Fibroblast of lung (primary cell): ENCODE measurements at places on chromosomes 16 and 17. TPM values are rescaled to one million over a fixed set of nuclear protein-coding genes. Genes with fewer than 3 reads are reported as not detected.

Gene HCRT
- polyA plus RNA-seq, result not detected in 2 replicates

Gene CEP112
- 3.5 and 6.4 TPM in 2 replicates for polyA plus RNA-seq

DNA sequence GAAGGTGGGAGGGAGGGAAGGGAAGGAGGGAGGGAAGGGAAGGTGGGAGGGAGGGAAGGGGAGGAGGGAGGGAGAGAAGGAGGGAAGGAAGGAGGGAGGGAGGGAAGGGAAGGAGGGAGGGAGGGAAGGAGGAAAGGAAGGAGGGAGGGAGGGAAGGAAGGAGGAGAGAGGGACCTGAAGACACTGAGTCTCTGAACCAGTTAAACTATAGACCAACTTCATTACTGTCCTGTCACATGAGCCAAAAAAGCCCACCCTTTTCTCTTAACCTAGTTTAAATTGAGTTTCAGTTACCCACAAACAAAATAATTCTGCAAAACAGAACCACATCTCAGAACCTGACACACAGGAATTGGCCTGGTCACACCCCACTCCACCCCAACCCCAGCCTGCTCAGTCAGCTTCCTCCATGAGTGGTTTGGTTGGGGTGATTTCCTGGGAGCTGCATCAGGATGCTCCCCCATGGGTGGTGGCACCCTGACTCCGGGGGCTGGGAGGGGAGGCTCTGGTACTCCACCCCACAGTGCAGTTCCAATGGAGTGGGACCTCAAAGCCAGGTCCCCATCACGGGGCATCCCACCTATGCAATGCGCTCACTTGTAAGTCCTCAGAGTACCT lies 4.7 kb upstream of the PRR29 start:
- no peaks in the 10 kb centered on the region for H3K36me3 ChIP-seq
- H3K4me3 ChIP-seq, result no peak overlapping the region
- peaks cover 30% of the 10 kb centered on the region for H3K27me3 ChIP-seq
- no peak for DNase-seq
- H3K27ac ChIP-seq, result no peak overlapping the region

Gene ODAD4
- polyA plus RNA-seq, result 0.36 and 0.50 TPM in 2 replicates

DNA sequence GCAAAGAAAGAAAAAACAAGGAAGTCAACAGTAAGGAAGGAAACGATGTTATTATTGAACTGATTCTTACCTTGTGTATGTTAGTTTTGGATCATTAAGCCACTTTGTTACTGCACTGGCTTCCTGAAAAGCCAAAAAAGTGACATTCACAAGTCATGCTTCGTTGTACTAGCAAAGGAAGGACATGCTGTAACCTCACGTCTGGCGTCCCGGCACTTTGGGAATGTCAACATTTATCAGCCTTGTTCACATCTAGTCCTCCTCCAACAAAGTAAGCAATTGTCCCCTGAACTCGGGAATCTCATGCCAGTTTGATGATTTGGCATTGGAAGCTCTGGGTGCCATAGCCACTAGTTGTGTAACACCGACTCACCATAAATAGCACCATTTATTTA lies 731 bp upstream of the MKS1 start:
- H3K4me1 ChIP-seq, result no peaks in the 10 kb centered on the region
- no peaks in the 10 kb centered on the region for H3K27me3 ChIP-seq
- no peaks in the 10 kb centered on the region for H3K36me3 ChIP-seq
- DNase-seq, result no peak

GRCh38 chr17:67132366-67132765 lies 88.0 kb downstream of the CACNG1 start:
- no peak overlapping the region for H3K27ac ChIP-seq
- H3K4me1 ChIP-seq, result no peaks in the 10 kb centered on the region
- no peak for DNase-seq
- H3K4me3 ChIP-seq, result no peak overlapping the region
- no peaks in the 10 kb centered on the region for H3K36me3 ChIP-seq

GRCh38 chr16:70476272-70477020 lies 22.1 kb downstream of the FCSK start:
- H3K4me3 ChIP-seq, result no peak overlapping the region
- peak overlapping the region; percentile 36 for H3K27ac ChIP-seq
- peaks cover 18% of the 10 kb centered on the region for H3K36me3 ChIP-seq
- H3K4me1 ChIP-seq, result peaks cover 18% of the 10 kb centered on the region
- DNase-seq, result peak; percentile 81

DNA sequence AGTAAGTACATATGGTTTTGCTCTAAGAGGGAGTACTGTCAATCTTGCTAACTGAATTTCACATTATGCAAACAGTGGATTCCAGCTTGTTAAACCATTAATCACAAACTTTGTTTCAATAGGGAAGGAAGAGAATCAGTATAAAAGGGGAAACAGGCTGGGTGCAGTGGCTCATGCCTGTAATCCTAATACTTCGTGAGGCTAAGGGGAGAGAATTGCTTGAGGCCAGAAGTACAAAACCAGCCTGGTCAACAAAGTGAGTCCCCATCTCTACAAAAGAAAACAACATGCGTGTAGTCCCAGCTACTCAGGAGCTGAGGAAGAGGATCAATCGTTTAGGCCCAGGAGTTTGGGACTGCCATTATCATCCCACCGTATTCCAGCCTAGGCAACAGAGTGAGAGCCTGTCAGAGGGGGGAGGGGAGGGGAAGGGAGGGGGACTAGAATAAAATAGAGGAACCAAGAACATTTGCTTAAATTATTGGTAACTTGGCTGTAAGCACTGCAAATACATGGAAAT lies 65.7 kb downstream of the FBXL20 start:
- H3K27ac ChIP-seq, result no peak overlapping the region
- no peak for DNase-seq
- H3K36me3 ChIP-seq, result no peaks in the 10 kb centered on the region
- no peaks in the 10 kb centered on the region for H3K27me3 ChIP-seq

Gene EPX
- polyA plus RNA-seq, result not detected in 2 replicates

DNA sequence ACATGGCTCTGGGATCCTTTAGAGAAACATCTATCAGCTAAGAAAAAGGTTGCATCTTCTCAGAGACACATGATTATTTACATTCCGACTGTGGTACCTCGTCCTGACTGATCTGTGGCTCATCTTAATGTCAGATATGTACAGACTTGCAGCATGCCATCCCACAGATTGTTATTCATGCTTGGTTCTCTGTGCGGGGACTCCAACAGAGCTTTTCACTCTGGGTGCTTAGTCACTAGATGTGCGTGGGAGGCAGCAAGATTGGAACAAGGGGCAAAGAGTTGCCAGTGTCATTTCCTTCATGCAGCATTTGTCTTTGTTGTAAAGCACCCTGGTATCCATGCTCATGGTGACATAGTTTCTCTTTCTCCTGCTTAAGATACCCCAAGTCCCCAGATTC lies 179.1 kb upstream of the CACNG5 start:
- H3K27ac ChIP-seq, result no peak overlapping the region
- H3K27me3 ChIP-seq, result no peaks in the 10 kb centered on the region
- no peak for DNase-seq

DNA sequence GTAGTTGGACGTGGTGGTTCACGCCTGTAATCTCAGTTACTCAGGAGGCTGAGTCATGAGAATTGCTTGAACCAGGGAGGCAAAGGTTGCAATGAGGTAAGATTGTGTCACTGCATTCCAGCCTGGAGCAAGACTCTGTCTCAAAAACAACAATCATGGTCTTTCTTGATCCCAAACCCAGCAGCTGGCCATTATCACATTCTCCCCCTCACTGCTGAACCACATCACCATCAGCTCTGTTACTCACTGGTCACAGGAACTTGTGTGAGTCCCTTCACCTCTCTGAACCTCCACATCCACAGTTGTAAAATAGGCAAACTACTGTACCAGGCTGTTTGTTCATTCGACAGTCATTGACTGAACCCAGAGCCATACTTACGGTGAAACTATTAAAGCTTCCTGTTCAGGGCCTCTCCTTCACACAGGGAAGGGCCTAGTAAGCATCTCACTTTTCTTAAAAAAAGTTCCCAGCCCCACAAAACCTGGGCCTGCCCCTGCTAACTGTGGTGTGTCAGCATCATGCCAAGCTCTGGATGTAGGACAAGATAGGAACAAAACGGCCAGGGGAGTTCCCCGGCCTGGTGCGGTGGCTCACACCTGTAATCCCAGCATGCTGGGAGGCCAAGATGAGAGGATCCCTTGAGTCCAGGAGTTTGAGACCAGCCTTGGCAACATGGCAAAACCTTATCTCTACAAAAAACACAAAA lies 104.7 kb downstream of the COPRS start:
- H3K36me3 ChIP-seq, result no peaks in the 10 kb centered on the region
- peaks cover 12% of the 10 kb centered on the region for H3K4me1 ChIP-seq
- no peaks in the 10 kb centered on the region for H3K27me3 ChIP-seq
- no peak overlapping the region for H3K4me3 ChIP-seq

GRCh38 chr16:81625544-81626153 lies 153.4 kb upstream of the PLCG2 start:
- no peaks in the 10 kb centered on the region for H3K36me3 ChIP-seq
- no peak overlapping the region for H3K27ac ChIP-seq
- no peaks in the 10 kb centered on the region for H3K4me1 ChIP-seq
- H3K4me3 ChIP-seq, result no peak overlapping the region
- H3K27me3 ChIP-seq, result no peaks in the 10 kb centered on the region
- DNase-seq, result peak; percentile 44

GRCh38 chr17:1592751-1593629 lies 30.4 kb upstream of the PITPNA start:
- H3K4me3 ChIP-seq, result no peak overlapping the region
- no peak overlapping the region for H3K27ac ChIP-seq

Gene CBFA2T3
- 0.05 TPM in 1 of 2 replicates, not detected in the other for polyA plus RNA-seq

DNA sequence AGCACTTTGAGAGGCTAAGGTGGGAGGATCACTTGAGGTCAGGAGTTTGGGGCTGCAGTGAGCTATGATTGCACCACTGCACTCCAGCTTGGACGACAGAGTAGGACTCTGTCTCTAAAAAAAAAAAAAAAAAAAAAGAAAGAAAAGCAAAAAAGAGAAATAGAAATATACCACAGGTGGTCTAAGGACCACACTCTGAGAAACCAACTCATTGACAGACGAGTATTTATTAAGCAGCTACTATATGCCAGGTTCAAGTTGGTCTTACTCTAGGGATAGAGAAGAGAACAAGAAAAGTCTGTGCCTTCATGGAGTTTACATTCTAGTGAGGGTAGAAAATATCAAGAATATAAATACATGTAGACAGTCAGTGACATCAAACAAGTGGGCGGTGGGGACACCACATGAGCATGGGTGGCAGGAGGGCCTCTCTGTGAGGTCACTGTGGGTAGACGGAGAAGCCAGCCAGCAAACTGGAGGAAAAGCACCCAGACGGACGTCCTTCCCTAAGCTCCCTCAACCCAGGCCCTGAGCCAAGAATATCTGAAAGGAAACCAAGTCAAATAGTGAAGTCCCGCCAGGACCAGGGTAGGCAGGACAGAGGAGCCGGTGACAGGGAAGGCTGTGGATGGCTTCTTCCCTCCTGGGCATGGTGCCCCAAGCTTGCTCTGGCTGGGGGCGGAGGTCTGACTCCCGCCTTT lies 4.7 kb downstream of the CDIPT start:
- peaks cover 9% of the 10 kb centered on the region for H3K36me3 ChIP-seq
- H3K4me3 ChIP-seq, result no peak overlapping the region
- H3K27ac ChIP-seq, result no peak overlapping the region
- DNase-seq, result no peak

DNA sequence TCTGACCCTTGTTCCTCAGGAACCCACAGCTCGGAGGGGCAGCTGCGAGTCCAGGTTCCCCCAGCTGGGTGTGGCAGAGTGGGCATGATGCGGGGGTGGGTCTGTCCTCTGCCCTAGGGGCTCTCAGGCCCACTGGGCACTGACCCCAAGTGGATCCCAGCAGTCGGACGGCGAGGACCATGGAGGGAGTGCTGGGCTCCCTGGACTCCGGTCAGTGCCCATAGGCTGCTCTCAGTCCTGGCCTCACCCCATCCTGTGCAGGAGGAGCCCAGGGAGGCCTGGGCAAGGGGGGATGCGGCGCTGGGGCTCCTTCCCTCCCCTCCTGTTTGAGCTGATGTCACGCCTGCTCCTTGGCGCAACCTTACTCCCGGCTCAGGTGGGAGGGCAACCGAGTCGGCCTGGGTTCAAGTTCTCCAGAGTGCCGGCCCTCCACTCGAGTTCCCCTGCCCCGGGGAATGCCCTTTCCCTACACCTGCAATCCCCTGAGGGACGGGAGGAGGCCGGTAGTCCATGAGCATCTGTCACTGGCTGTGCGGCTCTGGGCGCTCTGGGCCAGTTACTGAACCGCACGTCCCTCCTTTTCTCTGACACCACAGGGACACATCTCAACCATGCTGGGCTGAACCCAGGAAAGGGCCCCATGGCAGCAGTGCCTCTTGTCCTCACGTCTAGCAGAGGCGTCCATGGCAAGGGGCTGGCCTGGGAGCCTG lies 52.6 kb upstream of the ACSF3 start:
- H3K4me3 ChIP-seq, result no peak overlapping the region
- no peak for DNase-seq
- H3K27ac ChIP-seq, result no peak overlapping the region

GRCh38 chr16:84970447-84971127 lies 40.7 kb downstream of the ZDHHC7 start:
- H3K27ac ChIP-seq, result no peak overlapping the region
- DNase-seq, result peak; percentile 84
- H3K36me3 ChIP-seq, result peaks cover 7% of the 10 kb centered on the region

- H3K36me3 ChIP-seq, result no peaks in the 10 kb centered on the region
- no peak overlapping the region for H3K4me3 ChIP-seq
- H3K27ac ChIP-seq, result no peak overlapping the region
- DNase-seq, result no peak
Observed at GRCh38 chr17:62110923-62111484, 45.9 kb upstream of the MED13 start.

DNA sequence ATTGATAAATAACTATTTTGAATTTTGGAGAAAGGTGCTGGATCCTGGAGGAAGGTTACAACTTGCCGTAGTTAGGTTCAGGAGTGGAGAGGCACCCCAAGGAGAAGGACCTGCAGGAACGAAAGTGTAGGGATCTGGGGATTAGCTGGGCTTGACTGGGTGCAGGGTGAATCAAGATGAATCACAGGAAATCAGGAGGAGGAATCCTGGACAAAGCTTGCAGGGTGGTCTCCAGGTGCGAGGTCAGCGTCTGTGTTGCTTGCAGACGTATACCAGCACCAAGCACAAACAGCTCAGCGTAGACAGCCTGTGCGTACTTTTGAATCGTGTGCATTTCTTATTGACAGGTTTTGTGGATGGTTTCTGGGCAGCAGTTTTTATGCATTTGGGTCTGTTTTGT lies 144.3 kb downstream of the MSI2 start:
- H3K27ac ChIP-seq, result no peak overlapping the region
- H3K4me1 ChIP-seq, result no peaks in the 10 kb centered on the region
- DNase-seq, result peak; percentile 57

DNA sequence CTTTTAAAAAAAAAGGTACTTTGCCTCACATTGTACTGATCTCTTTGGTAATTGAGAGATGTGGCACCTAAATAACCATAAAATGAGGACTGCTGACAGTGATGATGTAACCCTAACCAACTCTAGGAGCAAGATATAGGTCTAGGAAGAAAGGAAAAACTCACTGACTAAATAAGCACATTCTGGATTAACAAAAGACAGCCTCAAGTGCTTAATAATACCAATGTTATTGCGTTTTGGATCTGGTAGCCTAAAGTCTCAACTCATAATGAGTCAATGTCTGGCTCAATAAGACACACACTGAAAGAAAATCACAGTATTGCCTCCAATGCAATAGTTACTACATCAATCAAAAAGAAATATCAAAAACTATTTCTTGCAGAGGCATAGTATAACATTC lies 3.0 kb downstream of the ERN1 start:
- no peaks in the 10 kb centered on the region for H3K4me1 ChIP-seq
- no peak overlapping the region for H3K27ac ChIP-seq
- H3K27me3 ChIP-seq, result no peaks in the 10 kb centered on the region

GRCh38 chr16:15708096-15708495 lies 58.1 kb downstream of the NDE1 start:
- peak overlapping the region; percentile 26 for H3K27ac ChIP-seq
- H3K36me3 ChIP-seq, result no peaks in the 10 kb centered on the region
- peak; percentile 64 for DNase-seq
- H3K27me3 ChIP-seq, result no peaks in the 10 kb centered on the region
- H3K4me3 ChIP-seq, result no peak overlapping the region
